GDM1 (cell line): ENCODE measurements at places on chromosomes 3 and 15.

DNA sequence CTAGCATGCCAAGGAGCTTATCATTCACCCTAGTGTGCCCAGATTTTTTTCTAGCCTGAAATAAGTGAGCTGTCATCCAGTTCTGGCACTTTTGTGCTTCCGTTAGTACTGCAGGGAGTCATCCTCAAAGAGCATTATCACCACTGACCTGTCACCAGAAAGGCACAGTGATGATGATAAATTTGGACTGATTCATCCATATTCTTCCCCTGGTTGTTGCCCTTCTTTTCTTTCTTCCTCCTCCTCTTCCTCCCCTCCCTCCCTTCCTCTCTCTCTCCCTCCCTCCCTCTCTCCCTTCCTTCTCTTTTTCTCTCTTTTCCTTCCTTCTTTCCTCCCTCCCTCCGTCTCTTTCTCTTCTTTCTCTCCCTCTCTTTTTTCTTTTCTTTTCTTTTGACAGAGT lies 21.3 kb downstream of the SLC35G2 start:
- DNase-seq = no peak

DNA sequence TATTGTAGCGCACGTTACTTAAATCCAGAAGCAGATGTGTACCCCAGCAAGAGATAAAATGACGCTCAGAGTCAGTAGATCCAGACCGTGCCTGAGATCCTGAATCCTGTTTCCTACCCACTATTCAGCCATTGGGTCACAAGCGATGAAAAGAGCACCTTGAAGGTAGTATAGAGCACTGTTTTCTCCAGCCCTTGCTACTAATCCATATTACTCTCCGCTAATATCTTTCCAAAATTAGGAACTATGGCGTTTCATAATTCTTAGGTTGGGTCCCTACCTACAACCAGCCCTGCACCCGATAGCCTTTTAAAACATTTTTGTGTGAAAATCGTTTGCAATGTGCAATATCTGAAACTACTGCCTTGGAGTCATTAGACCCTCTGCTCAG lies 596 bp downstream of the BTD start:
- no peak for DNase-seq

DNA sequence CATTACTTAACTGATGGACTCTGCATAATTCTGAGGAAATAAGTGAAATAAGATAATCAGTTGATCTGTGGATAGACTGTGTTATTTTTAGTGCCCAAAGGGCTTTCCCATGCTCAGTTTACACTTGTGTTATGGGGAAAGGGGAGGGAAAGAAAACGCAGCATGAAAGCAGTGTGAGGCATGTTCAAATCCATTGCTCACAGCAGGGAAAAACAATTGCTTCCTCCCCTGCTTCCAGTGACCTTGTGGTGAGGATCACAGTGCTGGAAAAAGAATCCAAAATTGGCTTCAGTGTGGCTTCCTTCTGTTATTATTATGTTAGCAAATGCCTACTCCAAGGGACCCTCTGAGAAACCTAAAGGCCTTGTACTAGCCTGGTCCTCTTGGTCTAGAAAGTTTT lies 285.1 kb upstream of the CDIN1 start:
- DNase-seq = no peak

DNA sequence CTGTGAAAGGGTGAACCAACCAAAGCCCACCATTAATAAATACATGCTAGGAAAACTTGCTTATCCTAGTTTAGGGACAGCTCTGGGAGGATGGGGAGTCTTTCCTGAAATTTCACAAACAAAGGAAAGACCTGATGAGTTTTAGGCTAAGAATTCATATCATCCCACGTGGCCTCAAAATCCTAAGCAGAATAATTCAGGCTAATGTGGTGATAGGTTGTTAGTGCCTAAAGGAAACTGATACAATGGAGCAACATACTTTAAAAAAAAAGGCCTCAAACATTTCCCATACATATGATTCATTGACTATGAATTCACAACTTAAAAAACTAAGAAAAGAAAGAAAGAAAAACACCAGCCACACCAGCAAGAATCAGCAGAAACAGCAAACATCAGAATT lies 126.9 kb upstream of the CNTN4 start:
- no peak for DNase-seq

- DNase-seq = no peak
Measured at GRCh38 chr3:122690096-122690495, 9.5 kb downstream of the PARP14 start.

- DNase-seq = no peak
Measured at GRCh38 chr3:60383345-60383744, 867.9 kb downstream of the FHIT start.

DNA sequence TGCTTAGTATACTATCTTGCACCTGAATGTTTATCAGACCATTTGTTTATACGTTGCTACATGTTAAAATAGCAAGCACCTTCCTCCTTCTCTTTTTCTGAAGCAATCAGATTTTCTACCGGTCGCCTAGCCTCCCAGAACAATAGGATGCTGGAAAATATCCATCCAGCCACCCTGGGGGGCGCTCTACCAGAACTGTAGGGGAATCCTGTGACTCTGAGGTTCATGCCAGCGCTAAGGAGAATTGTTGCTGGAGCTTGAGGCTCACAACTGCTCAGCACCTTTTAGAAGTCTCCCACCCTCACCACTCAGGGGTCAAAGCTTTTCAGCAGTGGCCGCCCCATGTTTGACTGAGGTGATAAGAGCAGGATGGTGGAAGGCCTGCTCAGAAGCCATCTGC lies 27.5 kb downstream of the SQOR start:
- DNase-seq = no peak

DNA sequence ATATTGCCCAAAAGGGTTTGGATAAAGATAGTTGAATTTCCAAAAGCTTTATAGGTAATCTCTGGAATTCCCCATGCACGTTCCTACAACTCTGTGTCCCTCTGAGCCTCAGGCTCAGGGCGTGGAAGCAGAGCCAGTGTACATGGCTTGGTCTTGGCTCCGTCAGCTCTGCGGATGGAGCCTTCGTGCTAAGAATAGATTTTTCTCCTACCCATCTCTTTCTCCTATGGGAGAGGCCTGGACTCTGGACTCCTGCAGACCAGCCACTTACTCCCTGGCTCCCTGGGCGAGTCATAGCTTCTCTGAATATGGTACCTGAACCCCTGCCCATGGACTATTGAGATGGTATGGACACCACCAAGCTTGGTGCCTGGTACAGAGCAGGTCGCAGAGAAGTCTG lies 99.9 kb downstream of the EEFSEC start:
- DNase-seq = no peak

DNA sequence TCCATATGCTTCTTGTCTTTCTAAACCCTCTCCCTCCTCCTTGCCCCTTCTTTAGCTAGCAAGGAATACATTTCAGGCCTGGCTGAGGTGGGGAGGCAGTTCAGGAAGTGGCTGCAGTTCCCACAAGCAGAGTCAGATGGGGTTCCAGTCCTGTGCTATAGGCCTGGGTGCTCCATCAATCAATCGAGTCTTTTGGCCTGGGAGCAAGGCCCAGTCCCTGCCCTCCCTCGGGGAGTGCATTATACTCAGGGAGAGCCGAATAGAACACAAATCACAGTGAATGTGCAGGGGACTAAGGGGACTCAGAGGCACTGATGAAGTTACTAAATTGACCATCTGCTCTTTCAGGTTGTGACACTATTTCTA lies 58.0 kb upstream of the HERC1 start:
- no peak for DNase-seq

GRCh38 chr3:54988838-54989630 lies 61.2 kb upstream of the LRTM1 start:
- no peak for DNase-seq

DNA sequence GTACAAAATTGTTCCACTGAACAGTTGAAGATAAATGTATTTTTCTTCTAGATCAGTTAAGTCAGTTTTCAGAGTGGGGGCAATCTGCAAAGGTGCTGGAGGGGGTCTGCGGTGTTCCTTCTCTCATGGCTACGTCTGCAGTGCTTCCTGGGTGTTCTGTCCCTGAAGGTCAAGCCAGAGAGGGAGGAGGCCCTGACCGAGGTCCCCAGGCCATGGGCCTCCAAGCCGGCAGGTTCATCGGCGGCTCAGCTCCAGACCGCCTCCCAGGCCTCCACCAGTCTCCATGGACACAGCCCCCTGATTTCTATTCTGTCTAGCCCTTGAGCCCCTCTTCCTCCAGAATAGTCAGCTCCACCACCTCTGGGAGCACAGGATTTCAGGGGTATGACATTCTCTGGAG lies 28.5 kb upstream of the TSEN2 start:
- DNase-seq = no peak
